ENCODE measurements at places on chromosomes 1 and 21.

- no peak for DNase-seq
Measured at GRCh38 chr1:208951908-208952307, 631.6 kb upstream of the CAMK1G start.

DNA sequence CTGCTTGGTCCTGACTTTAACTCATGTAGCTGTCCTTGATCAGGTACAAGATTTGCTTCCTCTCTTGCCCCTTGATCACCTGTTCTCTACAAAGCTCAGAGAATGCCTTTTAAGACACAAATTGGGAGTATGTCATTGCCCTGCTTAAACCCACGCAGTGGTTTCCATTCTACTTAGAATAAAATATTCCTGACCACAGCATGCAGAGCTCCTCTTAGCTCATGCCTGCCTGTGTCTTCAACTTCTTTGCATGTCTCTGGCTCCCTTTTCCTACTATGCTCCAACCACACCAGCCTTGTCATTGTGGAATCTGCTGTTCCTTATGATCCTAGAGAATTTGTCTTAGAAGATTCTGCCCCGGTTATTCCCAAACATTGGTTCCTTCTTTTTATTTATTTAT lies 393.1 kb downstream of the RRAGC start:
- DNase-seq: no peak

- DNase-seq: peak; percentile 60
Measured at GRCh38 chr1:150537732-150538684, 11.2 kb upstream of the ADAMTSL4 start.

DNA sequence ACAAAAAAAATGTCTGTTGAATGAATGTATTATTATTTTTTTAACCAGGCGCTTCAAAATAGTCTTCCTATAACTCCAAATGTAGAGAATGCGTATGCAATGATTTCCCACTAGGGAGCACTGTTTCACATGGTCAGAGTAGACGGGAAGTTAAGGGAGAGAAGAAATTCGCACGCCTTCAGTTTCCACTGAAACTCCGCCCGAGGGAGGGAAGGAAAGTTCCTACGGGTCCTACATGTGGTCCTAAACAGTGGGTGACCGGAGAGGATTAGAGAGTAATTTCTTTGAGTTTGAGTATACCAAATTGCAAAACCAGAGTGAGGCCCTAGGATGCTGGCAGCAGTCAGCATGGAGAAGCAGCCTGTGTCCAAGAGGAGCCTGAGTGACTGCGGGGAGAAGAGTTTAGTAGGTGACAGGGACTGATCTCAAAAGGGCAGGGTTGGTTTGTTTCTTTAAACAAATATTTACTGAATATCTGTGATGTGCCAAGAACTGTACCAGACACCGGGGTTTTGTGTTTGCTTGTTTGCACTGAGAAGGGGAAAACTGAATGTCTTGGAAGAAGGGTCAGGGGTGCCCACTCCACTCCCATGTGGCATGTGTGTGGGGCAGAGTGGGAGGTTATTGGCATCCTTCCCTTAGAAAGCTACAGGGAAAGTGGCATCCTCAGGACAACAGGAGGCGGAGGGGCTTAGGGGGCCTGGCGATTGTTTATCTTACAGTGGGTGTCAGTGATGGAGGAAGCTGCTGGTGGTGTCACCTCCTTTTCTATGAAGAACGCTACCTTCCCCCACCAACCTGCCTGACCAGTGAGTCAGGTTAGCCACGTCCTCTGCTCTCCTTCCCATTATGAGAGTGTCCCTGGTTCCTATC lies 22.8 kb downstream of the RNU5D-1 start:
- peak; percentile 22 for DNase-seq

GRCh38 chr1:176444286-176444685 lies 18.7 kb upstream of the PAPPA2 start:
- no peak for DNase-seq

DNA sequence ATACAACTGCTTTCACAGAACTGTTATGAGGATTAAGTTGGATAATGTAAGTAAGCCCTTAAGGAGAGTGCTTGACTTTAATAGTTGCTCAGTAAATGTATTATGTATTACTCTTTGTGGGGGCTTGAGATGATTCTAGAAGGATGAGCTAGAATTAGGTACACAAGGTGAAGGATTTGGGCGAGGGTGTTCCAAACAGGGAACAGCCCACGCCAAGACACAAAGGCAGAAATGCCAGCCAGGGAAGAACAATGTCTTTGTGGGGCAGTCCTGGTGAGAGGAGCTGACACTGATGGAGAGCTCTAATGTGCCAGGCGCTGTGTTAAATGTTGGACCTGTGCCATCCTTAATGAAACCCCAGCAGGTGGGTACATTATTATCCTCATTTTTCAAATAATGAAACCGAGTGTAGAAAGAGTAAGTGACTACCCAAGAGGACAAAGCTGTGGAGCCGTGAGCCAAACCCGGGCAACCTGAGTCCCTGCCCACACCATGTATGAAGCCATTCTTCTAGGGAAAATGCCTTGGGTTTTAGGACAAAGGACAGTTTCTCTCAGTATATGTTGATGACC lies 362.4 kb downstream of the HHAT start:
- DNase-seq: no peak

GRCh38 chr21:35563885-35564451 lies 496.4 kb downstream of the SETD4 start:
- DNase-seq: peak; percentile 87

DNA sequence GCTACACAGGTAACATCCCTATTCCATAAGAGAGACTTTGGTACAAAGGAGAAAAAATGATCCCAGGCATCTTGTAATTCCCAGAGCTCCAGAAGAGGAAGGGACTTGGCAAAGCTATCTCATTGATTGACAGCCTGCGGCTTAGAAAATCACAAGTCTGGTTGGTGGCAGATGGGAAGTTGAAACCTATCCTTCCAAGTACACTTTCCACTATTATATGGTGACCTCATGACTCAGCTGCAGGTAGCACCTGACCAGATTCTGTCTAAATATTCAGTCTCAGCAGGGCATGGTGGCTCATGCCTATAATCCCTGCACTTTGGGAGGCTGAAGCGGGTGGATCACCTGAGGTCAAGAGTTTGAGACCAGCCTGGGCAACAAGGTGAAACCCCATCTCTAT lies 89.9 kb downstream of the TIAM1 start:
- no peak for DNase-seq

DNA sequence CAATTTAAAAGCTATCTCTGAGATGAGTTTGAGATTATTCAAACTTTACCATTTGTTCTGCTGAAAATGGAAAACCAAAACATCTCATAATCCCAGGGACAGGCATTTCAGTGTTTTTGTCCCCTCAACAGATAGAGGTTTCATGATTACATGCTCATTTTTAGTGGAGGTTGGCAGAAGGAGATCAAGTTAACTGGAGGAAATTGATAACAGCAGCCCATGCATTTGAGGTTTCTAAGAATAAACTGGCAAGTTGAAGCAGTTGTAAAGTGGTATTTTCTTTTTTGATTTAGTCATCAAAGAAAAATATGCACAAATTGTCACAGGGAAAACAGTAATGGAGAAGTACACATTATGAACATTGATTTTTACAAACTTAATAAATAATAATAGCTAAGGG lies 205.8 kb downstream of the PLA2G4A start:
- no peak for DNase-seq

- no peak for DNase-seq
Measured at GRCh38 chr1:53693773-53694717, 44.9 kb downstream of the GLIS1 start.

GRCh38 chr1:4970532-4970931 lies 316.1 kb downstream of the AJAP1 start:
- DNase-seq: no peak

DNA sequence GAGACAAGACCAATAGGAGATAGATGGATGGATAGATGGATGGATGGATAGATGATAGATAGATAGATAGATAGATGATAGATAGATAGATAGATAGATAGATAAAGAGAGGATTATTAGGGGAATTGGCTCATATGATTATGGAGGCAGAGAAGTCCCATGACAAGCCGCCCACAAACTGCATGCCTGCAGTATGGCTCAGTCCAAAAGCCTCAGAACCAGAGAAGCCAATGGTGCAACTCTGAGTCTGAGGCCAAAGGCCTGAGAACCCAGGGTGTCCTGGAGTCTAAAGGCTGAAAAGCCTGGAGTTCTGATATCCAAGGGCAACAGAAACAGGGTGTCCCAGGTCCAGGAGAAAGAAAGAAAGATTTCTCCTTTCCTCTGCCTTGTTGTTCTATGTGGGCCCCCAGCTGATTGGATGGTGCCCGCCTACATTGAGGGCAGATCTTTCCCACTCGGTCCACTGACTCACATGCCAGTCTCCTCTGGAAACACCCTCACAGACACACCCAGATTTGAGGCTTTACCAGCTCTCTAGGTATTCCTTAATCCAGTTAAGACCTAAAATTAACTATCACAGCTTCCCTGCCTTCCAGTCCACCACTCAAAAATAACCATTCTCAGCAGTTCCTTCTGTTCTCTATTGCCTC lies 39.6 kb upstream of the IRF2BP2 start:
- DNase-seq: no peak

GRCh38 chr1:73627723-73628122 lies 570.3 kb downstream of the LRRIQ3 start:
- no peak for DNase-seq

DNA sequence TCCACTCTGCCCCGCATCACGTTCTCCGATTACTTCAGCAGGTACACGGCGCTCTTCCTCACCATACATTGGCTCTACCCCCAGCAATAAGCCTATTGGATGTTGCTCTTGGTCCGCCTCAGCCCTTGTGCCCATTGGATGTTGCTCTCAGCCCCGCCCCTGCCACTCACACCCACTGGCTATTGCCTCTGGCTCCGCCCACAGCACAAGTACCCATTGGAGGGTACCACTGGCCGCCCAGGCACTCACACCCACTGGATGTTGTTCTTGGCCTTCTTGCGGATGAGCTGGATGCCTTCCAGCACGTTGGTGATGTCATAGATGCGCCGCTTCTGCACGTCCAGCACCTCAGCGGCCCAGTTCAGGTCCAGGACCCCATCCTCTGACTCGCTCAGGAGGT lies 9.4 kb downstream of the E2F2 start:
- DNase-seq: no peak

GRCh38 chr1:234565132-234565531 lies 44.8 kb downstream of the IRF2BP2 start:
- DNase-seq: no peak

DNA sequence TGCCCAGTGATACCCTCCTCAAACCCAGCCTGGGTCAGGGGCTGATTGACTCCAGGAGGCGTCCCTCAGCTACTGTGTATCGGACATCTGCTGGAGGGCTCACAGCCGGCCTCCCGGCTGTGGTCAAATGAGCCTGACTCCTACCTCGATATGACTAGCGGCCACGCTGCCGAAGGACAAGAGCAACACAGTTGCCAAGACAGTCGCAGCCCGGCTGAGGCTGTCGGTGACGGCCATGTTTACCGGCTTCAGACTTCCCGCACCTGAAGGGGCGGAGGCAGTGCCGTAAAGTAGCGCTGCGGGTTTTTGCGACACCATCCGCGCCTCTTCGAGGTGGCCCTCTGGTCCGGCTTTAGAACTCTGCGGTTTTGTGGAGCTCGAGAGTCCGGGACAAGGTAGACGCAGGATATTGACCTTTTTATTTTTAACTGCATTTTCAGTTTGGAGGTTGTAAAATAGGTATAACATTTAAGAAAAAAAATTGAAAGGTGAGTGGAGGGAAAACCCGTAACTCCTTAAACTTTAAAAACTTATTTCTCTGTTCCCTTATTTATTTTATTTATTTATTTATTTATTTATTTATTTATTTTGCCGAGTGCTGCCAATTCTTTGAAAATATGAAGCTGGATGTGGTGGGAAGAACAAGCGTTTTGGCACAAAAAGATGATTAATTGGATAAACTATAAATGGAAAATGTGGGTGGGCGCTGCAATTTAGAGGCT lies at the start of gene PIGK:
Gene PIGK (minus strand): TSS at position 265 of the 722 bp plus-strand sequence. CDS start 28 bp downstream, at position 237.
- DNase-seq: peak; percentile 56

- DNase-seq: peak; percentile 39
Measured at GRCh38 chr1:232435729-232436128, 194.2 kb downstream of the SIPA1L2 start.

- no peak for DNase-seq
Measured at GRCh38 chr1:232627645-232628334, 2.1 kb downstream of the SIPA1L2 start.

- no peak for DNase-seq
Measured at GRCh38 chr1:9746211-9746610, 77.6 kb downstream of the CLSTN1 start.

- no peak for DNase-seq
Measured at GRCh38 chr1:58293388-58293787, 253.1 kb downstream of the OMA1 start.

DNA sequence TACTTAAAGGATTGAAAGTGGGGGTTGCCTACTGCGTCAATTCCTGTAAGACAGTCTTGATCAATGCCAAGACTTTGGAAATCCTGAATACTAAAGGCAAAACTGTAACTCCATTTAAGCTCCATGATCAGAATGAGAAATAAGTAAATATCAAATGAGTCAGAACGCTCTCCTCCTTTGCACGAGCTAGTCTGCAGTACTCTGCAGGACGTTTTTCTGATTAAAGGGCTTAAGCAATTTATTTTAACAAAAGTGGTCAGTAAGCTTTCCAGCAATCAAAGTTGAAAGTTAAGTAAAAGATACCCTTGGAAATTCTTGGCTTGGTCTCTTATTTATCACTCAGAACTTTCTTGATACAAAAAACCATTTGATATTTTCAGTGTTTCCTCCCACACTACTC lies 35.7 kb upstream of the ARHGAP29 start:
- DNase-seq: peak; percentile 80

GRCh38 chr1:165257969-165258459 lies 98.5 kb downstream of the LMX1A start:
- DNase-seq: peak; percentile 24

GRCh38 chr1:238242181-238242580 lies 351.5 kb upstream of the ZP4 start:
- DNase-seq: no peak

DNA sequence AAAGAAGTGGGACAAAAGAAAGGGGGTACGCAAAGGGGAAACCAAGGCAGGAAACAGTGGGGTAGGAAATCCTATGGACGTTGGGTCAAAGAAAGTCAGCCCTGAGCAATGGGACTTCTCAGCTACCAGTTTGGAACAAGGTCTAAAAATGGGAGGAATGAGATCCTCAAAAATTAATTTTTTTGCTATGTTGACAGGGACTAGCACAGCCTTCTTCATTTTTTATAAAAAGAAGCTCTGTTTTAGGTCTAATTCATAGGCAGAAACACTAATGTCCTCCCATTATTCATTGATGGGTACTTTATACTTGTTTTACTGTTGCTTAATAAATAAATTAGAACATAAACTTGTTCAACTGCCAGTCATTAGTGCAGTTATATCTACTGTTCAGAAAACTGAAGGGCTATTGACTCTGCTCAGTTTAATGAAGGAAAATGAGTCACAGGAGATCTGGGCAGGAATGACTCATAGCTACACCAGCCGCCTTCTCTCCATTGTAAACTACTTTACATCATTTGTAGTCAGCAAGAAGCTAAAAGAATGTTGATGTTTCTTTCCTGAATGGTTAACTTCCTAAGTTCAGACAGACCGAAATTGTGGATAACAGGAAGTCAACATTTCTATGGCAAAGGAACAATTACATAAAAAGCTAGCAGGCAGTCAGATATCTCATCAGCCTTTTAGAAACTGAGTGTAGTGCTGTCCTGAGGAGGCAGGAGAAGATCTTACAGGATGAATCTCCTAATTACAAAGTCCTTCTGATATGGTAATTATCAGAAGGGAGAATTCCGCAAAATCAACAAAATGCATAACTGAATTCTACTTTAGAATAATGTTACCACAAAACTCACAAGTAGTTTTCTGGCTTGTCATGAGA lies 356.4 kb upstream of the PKN2 start:
- peak; percentile 23 for DNase-seq
